Immature natural killer cell (primary cell): ENCODE measurements at places on chromosomes 11 and 22.

DNA sequence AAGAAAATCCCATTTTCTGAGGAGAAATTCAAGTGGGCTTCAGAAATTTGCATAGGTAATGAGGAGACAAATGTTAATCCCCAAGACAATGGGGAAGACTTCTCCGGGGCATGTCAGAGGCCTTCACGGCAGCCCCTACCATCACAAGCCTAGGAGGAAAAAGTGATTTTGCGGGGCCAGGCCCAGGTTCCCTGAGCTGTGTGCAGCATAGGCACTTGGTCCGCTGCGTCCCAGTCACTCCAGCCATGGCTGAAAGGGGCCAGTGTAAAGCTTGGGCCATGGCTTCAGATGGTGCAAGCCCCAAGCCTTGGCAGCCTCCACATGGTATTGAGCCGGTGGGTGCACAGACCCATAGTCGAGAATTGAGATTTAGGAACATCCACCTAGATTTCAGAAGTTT is 570.7 kb downstream of the KCNA4 start:
- DNase-seq: no peak

- peak; percentile 63 for DNase-seq
Measured at GRCh38 chr22:26610072-26610958, 7.5 kb downstream of the CRYBB1 start.

- DNase-seq: no peak
Measured at GRCh38 chr11:21534288-21534687, 658.6 kb upstream of the ANO5 start.

DNA sequence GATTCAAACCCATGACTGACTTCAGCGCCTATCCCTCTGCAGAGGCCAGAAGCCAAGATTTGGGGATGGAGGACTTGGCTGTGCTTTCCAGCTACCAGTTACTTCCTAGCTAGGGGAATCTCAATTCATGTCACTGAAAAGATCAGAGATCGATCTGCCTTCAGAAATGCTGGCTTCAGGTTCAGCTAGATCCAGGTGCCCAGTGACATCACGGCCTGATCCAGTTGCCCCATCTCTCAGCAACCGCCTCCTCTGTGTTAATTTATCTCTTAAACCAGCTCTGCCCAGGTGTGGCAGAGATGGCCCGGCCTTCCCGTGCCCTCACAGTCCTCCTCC is 24.2 kb downstream of the CYTH4 start:
- DNase-seq: no peak

- no peak for DNase-seq
Measured at GRCh38 chr11:84524422-84525051, 1102.6 kb downstream of the DLG2 start.

DNA sequence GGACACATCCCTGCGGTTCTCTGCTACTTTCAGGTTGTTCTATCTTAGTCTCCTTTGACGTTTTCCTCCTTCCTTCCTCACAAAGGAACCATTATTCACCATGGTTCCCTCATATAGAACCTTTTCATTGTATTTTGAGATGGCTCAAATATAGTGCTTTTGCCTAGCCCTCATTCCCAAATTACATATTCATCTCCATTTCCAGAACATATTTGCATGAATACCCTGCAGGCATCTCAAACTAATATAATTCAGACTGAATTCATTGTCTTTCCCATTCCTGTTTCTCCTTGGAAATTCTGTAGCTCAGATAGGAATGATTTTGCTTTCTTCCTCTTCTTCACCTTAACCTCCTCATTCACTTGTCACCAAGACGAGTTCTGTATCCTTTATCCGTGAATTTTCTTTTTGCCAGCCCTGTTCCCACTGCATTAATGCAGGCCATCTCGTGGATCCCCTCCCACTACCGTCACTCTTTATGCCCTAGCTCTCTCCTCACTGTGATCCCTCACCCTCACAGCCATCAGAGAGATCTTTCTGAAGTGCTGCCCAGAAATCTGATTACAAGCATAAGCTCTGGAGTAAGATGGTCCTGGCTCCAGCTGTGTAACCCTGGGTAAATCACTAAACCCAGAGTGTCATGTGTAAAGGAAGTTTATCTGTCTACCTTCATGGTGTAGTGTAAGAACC is 23.3 kb downstream of the PIWIL4 start:
- DNase-seq: no peak

GRCh38 chr22:38638728-38639127 is 17.5 kb downstream of the FAM227A start:
- DNase-seq: no peak

DNA sequence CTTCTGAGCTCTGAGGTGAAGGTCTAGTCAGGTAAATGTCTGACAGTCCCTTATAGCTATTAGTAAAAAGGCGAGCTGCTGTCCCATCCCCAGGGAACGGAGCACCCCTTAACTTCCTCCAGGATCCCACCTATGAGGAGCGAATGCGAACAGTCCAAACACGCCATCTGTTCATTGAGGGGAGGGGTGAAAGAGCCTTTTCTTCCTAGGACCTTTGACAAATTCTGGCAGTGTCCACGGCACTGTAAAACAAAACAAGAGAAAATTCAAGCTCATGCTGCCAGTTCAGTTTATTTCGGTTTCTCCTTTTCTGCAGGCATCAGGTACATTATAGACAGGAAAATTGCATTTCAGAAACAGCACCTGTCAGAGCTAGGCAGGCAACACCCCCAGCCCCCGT is 253.8 kb upstream of the CADM1 start:
- no peak for DNase-seq

GRCh38 chr11:72840780-72841179 is 26.6 kb downstream of the ATG16L2 start:
- DNase-seq: no peak

DNA sequence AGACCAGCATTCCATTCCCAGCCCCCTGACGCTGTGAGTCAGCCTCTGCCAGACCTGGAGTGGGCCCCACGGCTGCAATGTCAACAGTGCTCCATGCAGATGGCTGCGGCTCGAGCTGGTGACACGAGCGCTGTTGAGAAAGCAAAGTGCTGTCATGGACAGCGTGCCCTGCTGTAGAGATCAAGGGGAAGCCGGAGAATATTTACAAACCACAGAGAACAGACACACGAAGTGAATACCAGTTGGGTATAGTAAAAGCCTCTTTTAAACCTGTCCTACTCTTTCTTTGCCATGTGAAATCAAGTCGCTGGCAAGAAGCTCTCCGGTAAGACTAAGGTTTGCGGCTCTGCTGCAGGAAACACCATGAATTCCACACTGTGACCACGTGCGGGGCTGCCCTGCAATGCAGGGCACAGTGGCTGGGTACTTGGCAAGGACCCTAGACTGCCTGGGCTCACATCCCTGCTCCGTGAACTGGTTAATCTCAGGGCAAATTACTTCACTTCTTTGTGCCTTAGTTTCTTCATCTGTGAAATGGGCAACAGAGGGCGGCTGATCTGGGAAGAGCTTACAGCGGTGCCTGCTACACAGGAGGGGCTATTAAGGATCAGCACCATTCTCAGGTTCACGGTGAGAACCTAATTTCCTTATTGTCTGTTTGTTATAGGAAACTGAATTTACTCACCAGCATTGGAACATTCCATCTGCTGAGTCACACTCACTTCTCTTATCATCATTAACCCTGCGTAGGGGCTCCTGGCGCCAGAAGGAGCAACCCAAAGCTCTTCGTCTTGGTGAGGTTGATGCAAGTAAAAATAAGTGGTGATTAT is 27.8 kb upstream of the ELFN2 start:
- DNase-seq: no peak

GRCh38 chr11:126485986-126486635 is 130.6 kb downstream of the ST3GAL4 start:
- no peak for DNase-seq

- no peak for DNase-seq
Measured at GRCh38 chr22:49014227-49015201, 813.2 kb downstream of the BRD1 start.

DNA sequence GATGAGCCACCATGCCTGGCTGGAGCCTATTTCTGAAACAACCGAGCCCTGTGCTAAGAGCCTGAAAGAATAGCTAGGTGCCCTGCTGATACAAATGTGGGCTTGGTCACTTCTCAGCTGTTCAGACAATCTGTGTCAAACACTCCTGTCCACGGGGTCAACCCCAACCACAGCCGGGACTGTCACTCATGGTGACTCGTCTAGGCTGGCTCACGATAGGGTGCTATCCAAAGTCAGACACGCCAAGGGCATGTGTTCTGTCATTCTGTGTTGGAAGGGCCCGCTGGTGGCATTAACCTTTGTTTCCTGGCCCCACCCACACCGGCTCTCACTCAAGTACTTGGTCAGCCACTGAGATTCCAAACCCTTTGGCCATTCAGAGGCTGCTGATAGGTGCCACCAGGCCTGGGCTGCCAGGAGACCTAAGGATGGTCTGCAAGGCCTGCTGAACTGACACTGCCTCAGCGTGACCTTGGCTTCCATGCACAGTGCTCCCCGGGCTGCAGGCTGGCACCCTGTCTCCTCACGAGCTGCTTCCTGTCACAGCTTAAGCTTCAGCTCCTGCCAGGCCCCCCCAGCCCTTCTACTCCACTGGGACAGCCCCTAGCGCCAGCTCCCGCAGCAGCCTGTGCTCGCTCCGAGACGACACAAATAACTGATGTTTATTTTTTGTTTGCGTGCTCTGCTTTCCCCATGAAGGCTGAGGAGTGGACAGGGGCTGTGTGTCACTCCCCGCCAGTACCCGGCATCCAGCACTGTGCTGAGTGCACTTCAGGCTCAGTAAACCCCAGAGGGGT is 14.2 kb upstream of the CDC42BPG start:
- DNase-seq: peak; percentile 72

DNA sequence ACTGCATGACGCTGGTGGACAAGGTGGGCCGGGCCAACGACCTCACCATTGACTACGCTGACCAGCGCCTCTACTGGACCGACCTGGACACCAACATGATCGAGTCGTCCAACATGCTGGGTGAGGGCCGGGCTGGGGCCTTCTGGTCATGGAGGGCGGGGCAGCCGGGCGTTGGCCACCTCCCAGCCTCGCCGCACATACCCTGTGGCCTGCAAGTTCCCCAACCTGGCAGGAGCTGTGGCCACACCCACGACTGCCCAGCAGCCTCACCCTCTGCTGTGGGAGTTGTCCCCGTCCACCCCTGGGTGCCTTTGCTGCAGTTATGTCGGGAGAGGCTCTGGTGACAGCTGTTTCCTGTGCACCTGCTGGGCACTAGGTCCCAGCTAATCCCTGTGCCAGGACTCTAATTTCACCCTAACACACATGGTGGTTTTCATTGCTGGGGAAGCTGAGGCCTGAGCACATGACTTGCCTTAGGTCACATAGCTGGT is 49.0 kb upstream of the PPP6R3 start:
- no peak for DNase-seq

DNA sequence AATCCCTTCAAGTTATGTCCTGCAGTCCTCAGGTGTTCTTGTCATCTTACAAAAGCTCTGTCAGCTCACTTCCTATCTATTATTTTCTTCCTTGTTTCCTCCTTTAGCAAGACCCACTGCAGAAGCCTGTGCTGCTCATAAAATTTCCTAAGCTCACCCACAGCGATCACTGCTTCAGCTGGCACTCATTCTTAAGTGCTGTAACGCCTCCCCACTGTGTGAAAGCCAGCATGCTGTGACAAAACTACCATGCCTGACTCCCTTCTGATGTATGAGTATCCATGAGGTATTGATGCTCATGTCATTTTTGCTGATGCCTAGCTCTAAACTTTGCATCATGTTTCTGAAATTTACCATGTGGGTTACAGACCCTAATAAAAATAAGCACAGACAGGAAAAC is 41.5 kb upstream of the CNTN5 start:
- no peak for DNase-seq

- no peak for DNase-seq
Measured at GRCh38 chr22:22968366-22968765, 80.8 kb downstream of the IGLL5 start.

DNA sequence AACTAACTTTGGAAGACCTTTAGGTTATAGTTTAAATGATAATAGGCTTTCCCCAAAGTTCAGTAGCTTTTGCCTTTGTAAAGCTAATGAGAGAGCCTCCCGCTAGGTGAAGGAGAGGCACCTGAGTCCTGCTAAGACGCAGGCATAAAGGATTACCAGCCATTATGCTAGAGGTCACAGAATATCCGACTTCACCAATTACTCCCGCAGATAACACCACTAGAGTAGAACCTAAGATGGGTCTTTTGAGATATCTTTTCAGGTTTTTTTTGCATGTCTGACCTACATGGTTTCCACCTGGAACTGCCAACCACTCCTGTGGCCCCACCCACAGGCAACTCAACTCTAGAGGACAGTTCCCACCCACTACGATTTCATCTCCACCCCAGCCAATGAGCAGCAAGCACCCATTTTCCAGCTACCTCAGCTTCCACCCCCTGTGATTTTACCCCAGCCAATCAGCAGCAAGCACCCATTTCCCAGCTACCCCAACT is 314.3 kb downstream of the BRD1 start:
- DNase-seq: no peak

DNA sequence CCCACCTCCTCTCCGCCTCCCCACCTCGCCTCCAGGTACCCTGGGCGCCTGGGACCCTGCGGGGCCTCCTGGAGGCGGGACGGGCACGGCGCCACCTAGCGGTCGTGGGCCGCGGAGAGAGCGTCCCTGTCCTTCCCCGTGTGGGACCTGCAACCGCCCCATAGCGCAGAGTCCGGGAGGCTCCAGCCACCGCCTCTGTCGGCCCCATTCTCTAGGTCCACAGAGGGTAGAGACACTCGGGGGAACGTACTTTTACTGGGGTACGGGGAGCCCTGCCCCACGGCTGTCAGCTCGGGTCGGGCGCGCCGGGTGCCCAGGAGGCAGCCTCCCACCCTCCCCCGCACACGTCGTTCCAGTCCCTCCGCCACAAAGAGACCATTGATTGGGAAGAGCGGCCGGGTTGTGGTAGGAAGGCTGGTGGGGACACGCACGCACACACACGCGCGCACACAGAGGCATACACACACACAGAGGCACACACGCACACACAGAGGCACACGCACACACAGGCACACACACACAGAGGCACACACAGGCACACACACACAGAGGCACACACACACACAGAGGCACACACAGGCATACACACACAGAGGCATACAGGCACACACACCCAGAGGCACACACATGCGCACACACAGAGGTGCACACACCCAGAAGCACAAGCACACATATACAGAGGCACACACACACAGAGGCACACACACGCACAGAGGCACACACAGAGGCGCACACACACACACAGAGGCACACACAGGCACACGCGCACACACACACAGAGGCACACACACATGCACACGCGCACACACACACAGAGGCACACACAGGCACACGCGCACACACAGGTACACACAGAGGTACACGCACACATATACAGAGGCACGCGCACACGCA is 12.6 kb upstream of the NECTIN1 start:
- DNase-seq: peak; percentile 40

DNA sequence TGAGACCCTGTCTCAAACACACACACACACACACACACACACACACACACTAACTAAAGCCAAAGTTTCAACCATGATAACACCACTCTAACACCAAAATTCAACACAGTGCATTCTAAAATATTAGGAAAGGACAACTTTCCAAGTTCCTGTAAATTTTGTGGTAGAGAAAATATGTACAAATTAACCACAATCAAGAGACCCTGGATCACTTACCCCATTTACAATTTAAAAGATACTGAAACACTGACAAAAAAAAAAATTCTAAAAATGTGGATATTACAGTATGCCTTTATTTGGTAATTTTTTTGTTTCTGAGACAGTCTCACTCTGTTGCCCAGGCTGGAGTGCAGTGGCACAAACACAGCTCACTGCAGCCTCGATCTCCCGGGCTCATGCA is 9.7 kb downstream of the MRTFA start:
- DNase-seq: no peak

- DNase-seq: no peak
Measured at GRCh38 chr22:44260216-44261035, 52.3 kb downstream of the SHISAL1 start.

- DNase-seq: no peak
Measured at GRCh38 chr22:47210686-47211085, 448.2 kb downstream of the TBC1D22A start.

GRCh38 chr11:108160970-108161566 is 39.7 kb downstream of the ACAT1 start:
- no peak for DNase-seq
